ENCODE measurements at places on chromosomes 16 and 17. TPM values are rescaled to one million over a fixed set of nuclear protein-coding genes. Genes with fewer than 3 reads are reported as not detected.

Gene MT1E
- 4.0 TPM for polyA plus RNA-seq

GRCh38 chr16:83456934-83457333 is 350.8 kb upstream of the HSBP1 start:
- H3K27ac ChIP-seq, result no peak overlapping the region
- no peak for DNase-seq
- H3K36me3 ChIP-seq, result no peaks in the 10 kb centered on the region
- H3K4me3 ChIP-seq, result no peak overlapping the region

DNA sequence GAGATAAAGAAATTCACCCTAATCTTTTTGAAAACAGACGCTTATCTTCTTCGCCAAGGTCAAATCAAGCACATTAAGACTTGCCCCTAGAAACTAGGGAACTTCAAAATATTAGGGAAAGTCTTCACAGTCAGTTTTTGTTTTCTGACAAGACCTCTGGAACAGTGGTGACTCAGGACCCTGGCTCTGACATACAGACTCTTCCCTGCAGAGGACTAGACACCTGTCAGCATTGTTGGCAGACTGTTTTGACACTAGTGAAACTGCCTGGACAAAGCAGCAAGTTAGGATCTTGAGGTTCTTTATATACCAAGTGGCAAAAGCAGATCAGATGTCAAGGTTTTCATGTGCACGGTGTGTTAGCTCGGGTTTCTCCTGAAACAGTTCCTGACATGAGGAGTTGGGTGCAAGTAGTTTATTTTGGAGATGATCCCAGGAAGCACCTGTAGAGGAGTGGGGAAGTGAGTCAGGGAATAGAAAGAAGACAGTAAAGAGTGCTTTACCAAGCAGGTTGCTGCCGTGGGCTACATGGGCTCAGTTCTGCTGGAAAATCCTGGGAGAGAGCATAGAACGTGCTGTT is 182.0 kb upstream of the IRX5 start:
- DNase-seq, result no peak
- no peaks in the 10 kb centered on the region for H3K27me3 ChIP-seq
- no peaks in the 10 kb centered on the region for H3K36me3 ChIP-seq
- no peak overlapping the region for H3K4me3 ChIP-seq
- no peak overlapping the region for H3K27ac ChIP-seq
- no peaks in the 10 kb centered on the region for H3K4me1 ChIP-seq

Gene KRT25
- not detected for polyA plus RNA-seq

DNA sequence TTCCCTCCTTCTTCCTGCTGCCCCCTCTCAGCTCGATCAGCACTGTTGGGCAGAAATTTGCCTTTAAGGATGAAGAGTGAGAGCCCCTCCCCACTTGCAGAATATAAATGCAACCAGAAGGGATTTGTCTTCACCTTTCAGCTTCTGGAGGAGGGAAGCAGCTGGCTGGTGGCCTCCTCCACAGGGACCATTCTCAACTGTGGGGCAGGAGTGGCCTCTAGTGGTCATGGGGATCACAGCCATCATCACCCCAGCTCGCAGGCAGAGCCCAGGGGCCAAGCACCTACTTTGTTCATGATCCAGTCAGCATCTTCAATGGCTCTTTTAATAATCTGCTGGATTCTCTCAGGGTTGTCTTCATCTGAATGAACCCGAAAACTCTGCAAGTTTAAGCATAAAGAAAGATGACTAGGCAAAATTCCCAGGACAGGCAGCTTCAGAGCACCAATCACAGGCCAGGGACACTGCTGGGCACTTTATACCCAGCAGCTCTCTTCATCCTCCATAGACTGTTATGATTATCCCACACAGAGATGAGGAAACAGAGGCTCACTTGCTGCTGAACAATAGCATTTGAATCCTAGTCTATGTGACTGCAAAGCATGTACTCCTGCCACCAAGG is 13.1 kb downstream of the LYRM9 start:
- no peaks in the 10 kb centered on the region for H3K36me3 ChIP-seq
- no peaks in the 10 kb centered on the region for H3K27me3 ChIP-seq
- no peak overlapping the region for H3K4me3 ChIP-seq
- no peak overlapping the region for H3K27ac ChIP-seq

Gene DNAI2
- polyA plus RNA-seq, result not detected

Gene FOXL1
- not detected for polyA plus RNA-seq
